NCI-H1105 (cell line): ENCODE measurements at places on chromosomes 6 and 20.
A peak's percentile ranks its signal among the peaks of the same experiment; 100 is the strongest.

DNA sequence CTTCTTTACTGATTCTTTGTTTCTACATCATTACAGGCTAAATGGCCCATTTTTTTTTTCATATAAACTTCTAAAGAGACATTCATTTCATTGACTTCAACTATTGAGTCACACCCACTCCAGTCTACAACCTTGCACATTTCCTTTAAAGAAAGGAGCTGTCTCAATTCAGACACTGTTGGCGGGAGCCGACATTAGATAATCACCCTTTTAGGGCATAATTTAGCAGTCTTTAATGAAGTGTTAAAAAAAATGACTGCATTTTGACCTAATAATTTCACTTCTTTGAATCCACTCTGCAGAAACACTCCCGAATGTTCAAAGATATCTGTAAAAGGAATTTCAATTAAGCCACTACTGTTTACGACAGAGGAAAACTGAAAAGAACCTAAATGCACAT, 1.5 kb downstream of the EPM2A start:
- DNase-seq = peak; percentile 19

- DNase-seq = no peak
Observed at GRCh38 chr6:112038268-112038667, 15.6 kb upstream of the CCN6 start.

DNA sequence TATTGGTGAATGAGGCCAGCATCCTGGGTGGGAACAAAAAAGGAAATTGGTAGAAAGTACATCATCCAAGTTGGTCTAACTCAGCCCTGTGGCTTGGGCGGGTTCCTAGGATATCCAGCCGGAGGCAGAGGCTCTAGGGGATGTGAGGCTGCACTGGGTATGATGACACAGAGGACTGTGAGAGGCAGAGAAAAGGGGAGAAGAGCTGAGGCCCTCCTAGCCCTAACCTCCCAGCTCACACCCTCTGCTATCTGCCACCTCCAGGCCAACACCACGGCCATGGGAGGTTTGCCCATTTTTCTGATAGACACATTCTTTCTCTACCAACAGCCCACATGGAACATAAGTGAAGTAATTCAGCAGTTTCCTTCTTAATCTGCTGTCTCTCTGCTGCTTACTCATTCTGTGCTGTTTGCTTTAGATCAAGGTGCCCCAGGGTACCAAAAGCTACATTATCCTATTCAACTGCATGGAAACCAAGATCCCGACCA, 284.4 kb downstream of the ESR1 start:
- no peak for DNase-seq

- DNase-seq = no peak
Observed at GRCh38 chr6:87879132-87879861, 168.3 kb upstream of the SPACA1 start.

DNA sequence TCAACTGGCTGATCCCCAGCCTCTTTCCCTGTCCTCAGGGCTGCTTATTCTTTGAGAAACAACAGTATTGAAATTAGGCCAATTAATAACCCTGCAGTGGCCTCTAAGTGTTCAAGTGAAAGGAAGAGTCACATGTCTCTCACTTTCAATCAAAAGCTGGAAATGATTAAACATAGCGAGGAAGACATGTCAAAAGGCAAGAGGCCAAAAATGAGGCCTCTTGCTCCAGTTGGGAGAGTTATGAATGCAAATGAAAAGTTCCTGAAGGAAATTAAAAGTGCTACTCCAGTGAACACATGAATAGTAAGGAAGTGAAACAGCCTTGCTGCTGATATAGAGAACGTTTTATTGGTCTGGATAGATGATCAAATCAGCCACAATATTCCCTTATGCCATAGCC, 131.5 kb downstream of the MACROD2 start:
- DNase-seq = no peak

GRCh38 chr6:18441251-18441979, 54.3 kb downstream of the RNF144B start:
- DNase-seq = no peak

GRCh38 chr6:122207794-122208193, 191.7 kb upstream of the HSF2 start:
- no peak for DNase-seq

- DNase-seq = no peak
Observed at GRCh38 chr20:49248301-49248700, 29.1 kb downstream of the DDX27 start.
